Nephron progenitor cell (in vitro differentiated cells): ENCODE measurements at places on chromosomes 3 and 15.

DNA sequence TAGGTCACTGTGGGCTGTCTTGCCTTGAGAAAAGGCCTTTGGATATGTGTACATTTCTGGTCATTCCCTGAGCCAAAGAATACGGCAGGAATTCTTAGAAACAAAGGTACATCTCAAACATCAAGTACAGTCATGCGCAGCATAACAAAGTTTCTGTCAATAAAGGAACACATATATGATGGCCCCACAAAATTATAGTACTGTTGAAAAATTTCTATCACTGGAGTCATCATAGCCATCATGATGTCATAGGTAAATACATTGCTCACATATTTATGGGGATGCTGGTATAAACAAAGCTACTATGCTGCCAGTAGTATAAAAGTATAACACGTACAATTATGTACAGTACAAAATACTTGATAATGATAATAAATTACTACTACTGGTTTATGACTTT is 38.9 kb upstream of the NECTIN3 start:
- DNase-seq: no peak

DNA sequence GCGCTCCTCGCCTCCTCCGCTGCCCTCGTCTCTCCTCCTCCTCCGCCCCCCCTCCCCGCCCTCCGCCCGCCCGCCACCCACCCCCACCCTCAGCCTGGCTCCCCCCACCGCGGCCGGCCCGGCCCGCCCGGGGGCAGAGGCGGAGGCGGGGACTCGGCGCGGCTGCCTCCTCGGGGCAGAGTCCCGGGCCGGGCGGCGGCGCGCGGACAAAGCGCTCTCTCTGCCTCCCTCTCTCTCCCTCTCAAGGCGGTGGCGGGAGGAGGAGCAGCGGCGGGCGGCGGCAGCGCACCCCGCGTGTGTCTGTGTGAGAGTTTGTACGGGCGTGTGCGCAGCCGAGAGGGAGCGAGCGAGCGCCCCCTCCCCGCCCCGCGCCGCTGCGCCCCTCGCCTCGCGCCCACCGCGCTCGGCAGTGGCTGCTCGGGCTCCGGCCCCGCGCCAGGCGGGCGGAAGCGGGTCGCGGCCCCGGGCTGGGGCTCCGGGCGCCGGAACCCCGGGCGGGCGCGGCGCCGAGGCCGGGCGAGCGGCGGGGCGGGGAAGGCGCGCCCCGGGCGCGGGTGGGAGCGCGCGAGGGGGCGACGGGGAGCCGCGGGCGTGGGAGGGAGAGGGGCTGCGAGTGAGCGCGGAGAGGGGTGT is at the start of gene IGF2BP2:
TSS of gene IGF2BP2 (minus strand) at position 37 of the 633 bp plus-strand sequence. CDS start 82 bp downstream, outside the sequence.
- peak; percentile 86 for DNase-seq

GRCh38 chr15:99707473-99708270 is 25.6 kb downstream of the LYSMD4 start:
- no peak for DNase-seq

DNA sequence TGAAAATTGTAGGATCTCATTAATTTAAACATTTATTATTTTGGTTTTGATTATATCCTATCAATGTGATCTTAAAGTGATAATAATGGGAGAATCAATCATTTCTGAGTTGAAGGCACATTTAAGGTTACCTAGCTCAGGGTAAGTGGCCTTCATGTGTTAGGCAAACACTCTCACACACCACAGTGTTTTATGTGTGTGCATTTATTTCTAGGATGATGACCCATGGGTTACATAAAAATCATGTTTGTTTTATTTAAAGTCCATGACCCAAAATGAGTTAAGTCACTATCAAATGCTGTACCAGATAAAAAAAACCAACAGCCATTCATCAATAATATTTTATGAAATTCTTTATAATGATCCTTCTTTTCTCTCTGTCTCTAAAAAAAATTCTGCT is 520.8 kb downstream of the GRM7 start:
- no peak for DNase-seq

DNA sequence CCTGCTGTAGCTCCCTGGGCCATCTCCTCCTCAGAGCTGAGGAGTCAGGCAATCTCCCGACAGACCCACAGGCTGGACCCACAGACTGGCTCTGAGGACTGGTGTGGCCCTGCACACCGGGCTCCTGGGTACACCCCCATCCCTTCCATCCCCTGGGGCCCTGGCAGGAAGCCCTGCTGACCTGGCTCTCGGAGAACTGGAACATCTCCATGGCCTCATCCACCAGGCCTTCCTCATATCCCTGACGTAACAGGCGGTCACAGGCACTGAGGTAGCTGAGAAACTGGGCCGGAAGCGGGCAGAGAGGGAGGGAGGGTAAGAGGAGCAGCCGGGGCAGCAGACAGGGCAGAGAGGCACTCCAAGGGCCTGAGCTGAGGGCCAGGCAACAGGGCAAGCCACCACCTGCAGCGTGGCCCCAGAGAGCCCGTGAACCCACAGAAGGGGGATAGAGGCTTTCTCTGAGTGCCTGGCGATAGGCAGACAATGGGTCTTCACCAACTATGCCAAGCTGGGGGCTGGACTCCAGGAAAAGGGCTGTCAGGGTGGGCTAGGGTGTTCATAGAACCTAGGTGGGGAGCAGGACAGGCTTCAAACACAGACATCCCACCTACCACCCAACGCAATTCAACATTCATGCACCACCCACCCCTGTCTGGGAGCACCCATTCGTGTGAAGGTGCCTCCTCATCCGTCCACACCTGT is 17.9 kb downstream of the KBTBD13 start:
- no peak for DNase-seq
